Endothelial cell (in vitro differentiated cells): ENCODE measurements at places on chromosomes 6 and 20.
A peak's percentile ranks its signal among the peaks of the same experiment; 100 is the strongest.

- DNase-seq = no peak
Measured at GRCh38 chr6:24490948-24491347, 1.6 kb upstream of the GPLD1 start.

DNA sequence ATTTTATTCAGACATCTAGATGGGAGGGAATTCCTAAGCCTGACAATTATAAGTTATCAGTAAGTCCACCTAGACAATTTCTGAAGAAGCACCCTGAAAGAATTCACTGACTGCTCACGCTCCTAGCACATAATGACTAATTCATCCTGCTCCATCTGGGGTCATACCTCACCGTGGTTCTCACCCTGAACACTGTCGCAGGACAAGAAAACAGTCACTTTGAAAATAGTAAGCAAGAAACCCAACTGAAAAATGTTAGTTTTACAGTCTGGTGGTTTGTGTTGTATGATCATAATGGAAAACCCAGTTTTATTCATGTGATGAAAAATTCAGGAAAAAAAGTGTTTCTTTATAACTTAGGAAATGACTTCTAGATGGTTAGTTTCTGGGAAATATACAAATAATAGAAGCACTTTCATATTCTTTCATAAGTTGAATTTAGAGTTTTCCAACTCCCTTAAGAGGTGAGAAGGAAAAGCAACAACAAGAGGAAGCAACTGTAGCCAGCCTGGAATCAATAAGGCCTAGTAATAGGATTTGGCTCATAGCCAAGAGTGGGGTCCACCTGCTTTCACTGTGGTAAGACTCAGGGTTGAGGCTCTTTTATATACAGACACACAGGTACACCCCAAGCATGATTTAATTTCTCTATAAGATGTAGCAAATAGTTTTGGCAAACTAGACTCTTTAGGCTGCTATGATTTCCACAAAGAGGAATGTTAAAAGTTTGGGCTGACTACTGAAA is 94.1 kb downstream of the HIVEP2 start:
- DNase-seq = no peak

DNA sequence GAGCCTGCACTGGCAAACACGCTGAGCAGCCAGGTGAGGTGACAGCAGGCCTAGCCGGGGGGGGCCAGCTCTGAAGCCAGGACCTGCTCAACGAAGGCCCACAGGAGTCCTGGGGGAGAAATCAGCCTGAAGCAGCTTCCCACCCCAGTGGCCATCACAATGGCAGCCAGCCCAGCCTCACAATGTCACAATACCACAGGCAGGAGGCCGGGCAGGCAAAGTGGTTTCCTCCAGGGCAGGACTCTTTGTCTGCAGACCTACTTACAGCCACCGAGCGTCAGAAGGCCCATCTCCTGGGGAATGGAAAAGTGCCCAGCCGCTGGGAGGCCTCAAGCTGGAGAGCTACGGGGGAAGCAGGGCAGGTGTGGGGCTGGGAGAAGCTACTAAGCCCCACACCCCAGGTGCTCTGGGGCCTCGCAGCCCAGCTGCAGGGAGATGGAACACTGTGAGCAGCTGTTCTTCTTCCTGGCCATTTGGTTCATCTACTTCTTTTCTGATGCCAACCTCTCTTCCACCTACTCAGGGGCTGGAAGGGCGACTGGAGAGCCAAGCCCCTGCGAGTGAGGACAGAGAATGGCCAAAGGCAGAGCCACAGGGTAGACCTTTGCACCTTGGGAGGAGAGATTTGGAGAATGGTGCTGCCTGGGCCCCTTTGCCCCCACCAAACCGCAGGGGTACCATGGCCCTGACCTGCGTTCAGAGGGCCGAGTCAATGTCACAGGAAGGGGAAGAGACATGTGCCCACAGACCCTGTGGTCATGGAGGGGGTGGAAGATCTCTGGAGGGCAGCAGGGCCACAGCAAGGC is 22.3 kb upstream of the AVP start:
- no peak for DNase-seq

GRCh38 chr6:25008707-25009392 is 73.1 kb upstream of the RIPOR2 start:
- no peak for DNase-seq

- no peak for DNase-seq
Measured at GRCh38 chr6:163940705-163941623, 526.4 kb downstream of the QKI start.

DNA sequence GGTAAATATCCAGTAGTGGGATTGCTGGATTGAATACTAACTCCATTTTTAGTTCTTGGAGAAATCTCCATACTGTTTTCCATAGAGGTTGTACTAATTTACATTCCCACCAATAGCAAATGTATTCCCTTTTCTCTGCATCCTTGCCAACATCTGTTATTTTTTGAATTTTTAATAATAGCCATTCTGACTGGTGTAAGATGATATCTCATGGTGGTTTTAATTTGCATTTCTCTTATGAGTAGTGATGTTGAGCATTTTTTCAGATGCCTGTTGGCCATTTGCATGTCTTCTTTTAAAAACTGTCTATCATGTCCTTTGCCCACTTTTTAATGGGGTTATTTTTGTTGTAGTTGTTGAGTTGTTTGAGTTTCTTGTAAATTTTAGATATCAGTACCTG is 253.2 kb downstream of the HAO1 start:
- DNase-seq = no peak

DNA sequence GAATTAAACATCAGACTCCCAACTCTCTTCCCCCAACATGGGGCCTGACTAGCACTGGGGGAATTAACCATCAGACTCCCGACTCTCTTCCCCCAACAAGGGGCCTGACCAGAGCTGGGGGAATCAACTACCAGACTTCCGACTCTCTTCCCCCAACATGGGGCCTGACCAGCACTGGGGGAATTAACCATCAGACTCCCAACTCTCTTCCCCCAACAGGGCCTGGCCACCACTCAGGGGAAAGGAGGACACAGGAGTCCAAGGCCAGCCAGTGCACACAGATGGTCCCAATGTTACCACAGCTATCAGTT is 13.1 kb downstream of the CST7 start:
- DNase-seq = no peak

GRCh38 chr6:46315589-46315988 is 144.8 kb upstream of the ENPP5 start:
- peak; percentile 16 for DNase-seq

- no peak for DNase-seq
Measured at GRCh38 chr6:161194374-161194773, 79.5 kb downstream of the AGPAT4 start.

- DNase-seq = no peak
Measured at GRCh38 chr6:51574040-51574439, 513.4 kb downstream of the PKHD1 start.

DNA sequence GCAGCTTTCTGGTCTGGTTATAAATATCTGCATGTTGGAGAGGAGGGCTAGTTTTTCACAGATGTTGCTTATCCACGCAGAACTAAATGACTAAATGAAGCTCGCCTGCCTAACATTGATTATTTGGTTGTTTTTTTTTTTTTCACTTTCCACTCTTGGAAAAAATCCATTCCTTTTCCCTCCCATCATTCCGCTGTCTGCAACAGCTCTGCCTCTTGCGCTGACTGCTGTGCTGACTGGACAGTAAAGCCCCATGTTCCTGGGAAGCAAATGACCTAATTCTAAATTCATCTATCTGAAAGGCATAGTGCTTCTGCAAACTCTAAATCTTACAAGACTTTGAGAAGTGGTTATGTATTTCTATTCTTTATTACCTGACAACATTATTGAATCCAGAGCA is 255.5 kb upstream of the PLN start:
- DNase-seq = no peak

GRCh38 chr20:33812152-33812849 is 1.2 kb downstream of the CHMP4B start:
- DNase-seq = no peak

GRCh38 chr20:37534401-37535157 is 6.9 kb upstream of the BLCAP start:
- DNase-seq = peak; percentile 69

GRCh38 chr6:43943099-43943766 is 173.2 kb downstream of the VEGFA start:
- no peak for DNase-seq

- DNase-seq = no peak
Measured at GRCh38 chr6:74606582-74607071, 599.2 kb downstream of the COL12A1 start.

- DNase-seq = no peak
Measured at GRCh38 chr6:32488083-32488482, 42.0 kb downstream of the HLA-DRB5 start.

GRCh38 chr6:152783217-152783878 is 32.8 kb downstream of the VIP start:
- no peak for DNase-seq

- DNase-seq = no peak
Measured at GRCh38 chr6:161437851-161438250, 164.0 kb upstream of the AGPAT4 start.

GRCh38 chr6:111482188-111482958 is 645 bp downstream of the REV3L start:
- peak; percentile 34 for DNase-seq

DNA sequence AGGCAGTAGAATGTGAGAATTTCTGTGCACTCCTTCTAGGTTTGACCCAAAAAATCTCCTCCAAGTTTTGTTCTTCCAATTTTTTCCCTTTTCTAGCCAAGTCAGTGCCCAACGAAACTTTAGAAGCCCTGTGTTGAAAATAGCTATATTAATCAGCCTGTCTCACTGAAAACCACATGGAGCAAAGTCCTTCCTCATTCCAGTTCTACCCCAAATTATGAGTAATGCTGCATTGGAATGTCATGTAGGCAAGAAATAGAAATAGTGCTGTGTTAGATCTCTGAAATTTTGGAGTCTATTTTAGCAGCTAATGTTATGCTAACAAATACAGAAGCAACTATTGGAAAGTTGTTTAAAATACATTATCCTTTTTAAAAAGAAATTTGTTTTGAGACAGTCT is 725.5 kb downstream of the TBC1D32 start:
- DNase-seq = no peak

- DNase-seq = peak; percentile 51
Measured at GRCh38 chr20:61253264-61253639, 1.2 kb downstream of the CDH4 start.

DNA sequence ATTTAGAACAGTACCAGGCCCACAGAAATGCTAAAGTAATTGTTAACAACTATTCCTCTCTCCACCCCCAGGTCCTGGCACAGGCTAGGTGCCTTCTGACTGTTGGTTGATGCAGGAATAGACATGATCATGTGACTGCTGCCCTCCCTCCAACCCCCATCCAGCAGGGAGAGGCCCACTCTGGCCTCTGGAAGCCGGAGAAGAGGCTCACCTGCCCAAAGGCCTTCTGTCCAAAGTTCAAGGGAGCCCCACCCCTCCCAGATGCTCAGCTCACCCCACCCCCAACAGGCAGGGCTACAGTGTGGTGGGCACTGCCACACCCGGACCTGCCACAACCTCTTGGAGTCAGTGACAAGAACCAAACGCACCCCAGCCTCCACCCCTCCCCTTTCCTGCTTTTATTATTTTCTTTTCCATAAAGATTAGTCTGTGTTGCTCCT is 26.9 kb upstream of the FOXP4 start:
- no peak for DNase-seq

DNA sequence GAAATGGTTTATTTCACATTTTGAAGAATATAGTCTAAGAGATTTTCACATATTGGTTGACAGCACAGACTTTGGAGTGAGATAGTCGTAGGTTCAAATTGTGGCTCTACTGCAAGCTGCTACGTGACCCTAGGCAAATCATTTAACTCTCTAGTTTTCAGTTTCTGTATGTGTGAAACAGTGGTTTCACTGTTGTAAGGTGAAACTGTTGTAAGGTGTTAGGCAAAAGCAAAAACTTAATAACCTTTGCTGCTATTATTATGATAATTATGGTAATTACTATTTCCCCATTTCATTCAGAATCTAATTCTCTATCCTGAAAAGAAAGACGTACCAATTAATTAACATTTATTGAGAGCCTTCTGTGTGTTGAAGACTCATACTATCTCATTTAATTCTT is 144.2 kb downstream of the REV3L start:
- DNase-seq = no peak

GRCh38 chr6:109736273-109737025 is 45.4 kb downstream of the FIG4 start:
- no peak for DNase-seq

DNA sequence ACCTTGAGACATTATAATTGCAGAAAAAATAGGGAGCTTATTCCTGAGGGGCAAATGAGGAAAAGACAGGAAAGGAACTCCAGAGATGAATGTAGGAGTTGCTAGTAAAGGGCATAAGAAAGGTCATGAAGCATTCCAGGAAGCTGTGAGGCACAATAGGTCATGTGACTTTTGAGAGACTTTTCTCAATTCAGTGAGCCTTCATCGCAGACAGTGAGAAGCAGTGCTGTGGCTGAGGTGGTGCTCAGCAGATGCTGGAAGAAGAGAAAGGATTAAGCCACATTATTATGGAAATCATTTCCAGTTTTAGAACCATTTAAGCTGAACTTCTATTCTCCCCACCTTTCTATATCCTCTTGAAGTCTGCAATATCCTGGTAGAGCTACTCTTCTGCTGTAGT is 4.1 kb downstream of the SPTLC3 start:
- no peak for DNase-seq

DNA sequence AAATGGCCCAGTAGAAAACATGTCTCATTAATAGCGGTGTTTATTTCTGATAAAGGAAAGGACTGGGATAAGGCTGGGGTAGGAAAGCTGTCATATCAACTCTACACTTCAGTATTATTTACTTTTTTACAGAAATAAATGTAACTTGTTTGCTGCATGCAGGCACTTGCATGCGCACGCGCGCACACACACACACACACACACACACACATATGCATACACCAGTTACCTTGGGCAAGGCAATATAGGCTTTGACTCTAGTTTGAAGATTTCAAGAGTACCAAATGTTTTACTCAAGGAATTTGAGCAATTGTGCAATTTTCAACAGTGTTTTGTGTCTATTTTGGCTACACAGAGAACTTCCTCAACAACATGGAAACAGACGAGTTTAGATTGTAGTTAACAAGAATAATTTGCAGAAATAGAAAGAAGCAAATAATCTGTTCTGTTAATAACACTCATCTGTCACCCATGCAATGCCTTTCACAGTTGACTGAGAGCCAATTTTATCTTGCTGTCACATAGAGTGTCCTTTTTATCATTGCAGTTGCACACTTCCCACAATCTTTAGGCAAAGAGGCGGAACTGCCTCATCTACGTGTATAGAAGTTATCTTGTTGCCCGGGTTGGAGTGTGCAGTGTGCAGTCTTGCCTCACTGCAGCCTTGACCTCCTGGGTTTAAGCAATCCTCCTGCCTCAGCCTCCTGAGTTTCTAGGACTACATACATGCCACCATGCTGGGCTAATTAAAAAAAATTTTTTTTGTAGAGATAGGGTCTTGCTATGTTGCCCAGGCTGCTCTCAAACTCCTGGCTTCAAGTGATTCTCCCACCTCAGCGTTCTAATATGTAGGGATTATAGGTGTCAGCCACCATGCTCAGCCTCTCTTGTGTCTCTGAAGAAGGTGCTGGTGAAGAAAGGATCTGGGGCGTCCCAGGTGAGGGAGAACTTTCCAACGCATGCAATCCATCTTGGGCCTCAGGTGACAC is 74.8 kb upstream of the SHLD1 start:
- DNase-seq = no peak
